HFF-Myc (cell line): ENCODE measurements at places on chromosomes 1 and 21.

- no peak for DNase-seq
Measured at GRCh38 chr1:163983097-163983496, 575.9 kb upstream of the PBX1 start.

GRCh38 chr1:164699815-164700491 is 141.0 kb downstream of the PBX1 start:
- no peak for DNase-seq

DNA sequence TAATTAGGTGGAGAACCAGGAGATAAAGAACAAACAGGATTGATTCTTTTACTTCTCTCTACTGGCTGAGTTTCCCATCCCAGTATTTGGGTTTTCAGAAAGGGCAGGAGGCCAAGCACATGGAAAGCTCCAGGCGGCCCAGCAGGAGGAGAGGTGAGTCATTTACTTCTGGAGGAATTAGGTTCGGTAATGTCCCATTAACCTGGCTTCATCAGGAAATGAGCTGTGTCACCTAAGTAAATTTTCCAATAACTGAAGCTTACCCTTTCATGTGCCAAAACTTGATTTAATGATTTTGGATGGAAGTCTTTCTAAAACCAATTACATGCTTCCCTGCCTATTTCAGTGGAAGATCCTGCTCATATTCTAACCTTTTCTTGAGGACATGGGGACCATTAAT is 257.6 kb upstream of the USP24 start:
- no peak for DNase-seq

- peak; percentile 46 for DNase-seq
Measured at GRCh38 chr1:207309745-207310273, 11.7 kb upstream of the CD55 start.

GRCh38 chr1:247857069-247857984 is at the start of gene TRIM58:
TSS of gene TRIM58 (plus strand) at chr1:247857187. CDS start at chr1:247857247, 60 bp downstream.
- DNase-seq = no peak

GRCh38 chr1:198258491-198258890 is 101.7 kb downstream of the NEK7 start:
- DNase-seq = no peak

- no peak for DNase-seq
Measured at GRCh38 chr1:30904191-30904961, 4.2 kb downstream of the SDC3 start.

GRCh38 chr1:222009105-222009730 is 267.3 kb upstream of the DUSP10 start:
- no peak for DNase-seq

- DNase-seq = no peak
Measured at GRCh38 chr1:18540136-18540765, 59.5 kb downstream of the KLHDC7A start.

DNA sequence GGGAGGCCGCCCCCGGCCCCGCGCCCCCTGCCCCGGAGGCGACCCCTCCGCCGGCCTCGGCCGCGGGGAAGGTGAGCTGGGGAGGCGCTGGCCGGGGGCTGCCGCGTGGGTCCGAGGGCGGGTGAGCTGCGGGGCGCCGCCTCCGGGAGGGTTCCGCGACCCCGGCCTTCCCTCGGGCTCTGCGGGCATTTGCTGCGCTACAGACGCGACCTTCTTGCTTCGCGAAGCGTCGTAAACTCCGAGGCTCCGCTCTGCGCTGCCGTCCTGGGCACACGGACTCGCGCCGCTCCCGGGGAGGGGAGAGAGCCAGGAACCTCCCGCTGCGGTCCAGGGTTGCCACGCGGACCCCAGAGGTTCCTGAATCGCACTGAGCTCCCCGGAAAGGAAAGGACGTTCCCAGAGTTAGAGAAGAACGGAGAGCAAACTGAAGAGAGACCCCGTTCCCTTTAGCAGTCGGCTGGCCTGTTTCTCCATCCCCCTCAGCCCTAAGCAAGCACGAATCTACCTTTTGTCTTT is 345 bp downstream of the SLX9 start:
- DNase-seq = no peak

GRCh38 chr1:228030451-228031201 is 23.8 kb downstream of the WNT3A start:
- no peak for DNase-seq

- no peak for DNase-seq
Measured at GRCh38 chr1:13585612-13585991, 2.0 kb downstream of the PDPN start.

DNA sequence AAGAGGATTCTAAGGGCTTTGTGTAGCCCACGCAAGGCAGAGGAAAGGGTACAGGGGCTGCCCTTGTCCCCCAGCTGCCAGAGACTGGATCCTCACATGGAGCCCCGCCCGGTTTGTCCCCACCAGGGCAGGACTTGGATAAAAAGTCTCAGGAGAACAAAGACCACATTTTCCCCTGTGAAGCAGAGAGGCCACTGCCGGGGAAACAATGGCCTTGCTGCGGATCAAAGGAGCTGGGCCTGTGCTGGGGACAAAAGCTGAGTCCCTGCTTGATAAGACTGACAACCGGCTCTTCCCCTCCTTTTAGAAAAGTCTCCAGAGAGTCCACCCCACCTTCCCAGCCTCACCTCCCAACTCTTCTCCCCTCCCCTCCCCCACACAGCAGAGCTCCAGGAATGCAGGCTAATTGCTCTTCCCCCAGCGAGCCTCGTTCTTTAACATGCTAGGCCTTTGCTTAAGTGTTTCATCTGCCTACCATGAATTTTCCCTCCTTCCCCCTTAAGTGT is 142.4 kb downstream of the PLPP3 start:
- no peak for DNase-seq

DNA sequence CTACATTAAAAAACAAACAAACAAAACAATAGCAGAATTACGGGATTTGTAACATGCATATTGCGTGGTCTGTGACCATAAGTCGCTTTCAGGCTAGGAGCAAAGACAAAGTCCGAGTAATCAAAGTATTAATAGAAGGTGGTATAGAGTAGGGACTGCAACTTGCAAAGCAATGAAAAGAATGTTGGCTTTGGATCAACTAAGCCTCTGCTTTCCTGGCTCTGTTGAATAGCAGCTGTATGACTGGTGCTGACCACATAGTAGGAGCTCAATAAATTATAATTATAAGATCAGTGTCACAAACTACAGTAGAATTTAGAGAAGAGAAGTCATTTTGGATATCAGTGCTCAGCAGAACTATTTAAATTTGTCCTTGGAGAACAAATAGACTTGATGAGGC is 586.4 kb downstream of the DPYD start:
- DNase-seq = peak; percentile 11

GRCh38 chr1:203161703-203162102 is 13.9 kb downstream of the MYBPH start:
- no peak for DNase-seq

GRCh38 chr1:31570906-31571305 is 5.4 kb upstream of the TINAGL1 start:
- no peak for DNase-seq

GRCh38 chr1:65744731-65745130 is 48.0 kb upstream of the PDE4B start:
- no peak for DNase-seq

- peak; percentile 79 for DNase-seq
Measured at GRCh38 chr1:155134880-155135414, 705 bp upstream of the SLC50A1 start.

DNA sequence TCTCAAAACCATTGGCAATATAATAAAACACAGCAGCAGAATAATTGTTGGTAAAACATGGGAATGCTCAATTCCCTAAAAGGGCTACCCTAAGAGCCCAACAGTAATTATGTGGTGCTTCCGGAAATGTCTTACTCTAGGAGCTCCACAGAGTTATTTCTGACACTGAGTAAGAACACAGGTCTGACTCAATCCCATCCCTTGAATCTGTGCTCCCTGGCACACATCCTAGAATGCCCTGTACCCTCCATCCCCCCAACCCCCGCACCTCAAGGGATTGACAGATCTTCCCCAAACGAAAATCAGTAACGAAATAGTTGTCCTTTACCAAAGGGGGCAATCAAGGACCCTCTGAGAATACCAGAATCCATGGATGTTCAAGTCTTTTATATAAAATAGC is 71.9 kb downstream of the SMYD2 start:
- no peak for DNase-seq

- no peak for DNase-seq
Measured at GRCh38 chr1:85315789-85316188, 39.4 kb upstream of the BCL10 start.

DNA sequence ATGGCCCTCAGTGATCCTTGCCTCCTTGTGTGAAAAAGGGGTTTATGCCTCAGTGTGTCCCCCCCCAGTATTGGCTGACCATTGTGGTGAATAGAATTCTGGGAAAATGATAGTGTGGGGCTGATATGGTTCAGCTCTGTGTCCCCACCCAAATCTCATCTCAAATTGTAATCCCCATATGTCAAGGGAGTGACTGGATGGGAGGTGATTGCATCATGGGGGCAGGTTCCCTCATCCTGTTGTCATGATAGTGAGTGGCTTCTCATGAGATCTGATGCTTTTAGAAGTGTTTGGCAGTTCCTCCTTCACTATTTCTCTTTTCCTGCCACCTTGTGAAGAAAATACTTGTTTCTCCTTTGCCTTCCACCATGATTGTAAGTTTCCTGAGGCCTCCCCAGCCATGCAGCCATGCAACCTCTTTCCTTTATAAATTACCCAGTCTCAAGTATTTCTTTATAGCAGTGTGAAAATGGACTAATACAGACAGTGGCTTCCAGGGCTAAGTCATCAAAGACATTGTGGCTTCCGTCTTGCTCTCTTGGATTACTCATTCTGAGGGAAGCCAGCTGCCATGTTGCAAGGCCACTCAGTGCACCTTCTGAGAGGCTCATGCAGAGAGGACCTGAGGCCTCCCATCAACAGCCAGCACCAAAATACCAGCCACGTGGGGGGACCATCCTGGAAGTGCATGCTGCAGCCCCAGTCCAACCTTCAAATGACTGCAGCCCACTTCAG is 40.6 kb upstream of the SOD1 start:
- no peak for DNase-seq

DNA sequence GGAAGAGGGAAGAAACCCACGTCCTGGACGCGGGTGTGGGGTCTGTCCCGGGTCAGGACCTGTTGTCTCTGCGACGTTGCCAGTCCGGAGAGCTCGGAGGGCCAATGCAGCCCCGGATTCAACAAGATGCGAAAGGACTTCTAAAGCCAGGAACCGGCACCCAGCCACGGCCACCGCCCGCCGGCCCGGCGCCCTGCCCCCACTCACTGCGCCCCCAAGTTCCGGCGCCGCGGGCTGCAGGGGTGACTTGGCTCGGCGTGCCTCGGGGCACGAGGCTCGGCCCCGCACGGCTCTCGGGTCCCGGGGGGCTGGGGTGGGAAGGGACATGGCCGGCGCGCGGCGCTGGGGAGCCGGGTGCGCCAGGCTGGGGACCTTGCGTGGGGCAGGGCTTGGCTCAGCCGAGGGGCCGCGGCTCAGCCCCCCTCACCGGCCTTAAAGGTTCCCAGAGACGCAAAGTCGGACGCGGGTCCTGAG is 51.8 kb upstream of the H6PD start:
- DNase-seq = no peak

- DNase-seq = no peak
Measured at GRCh38 chr1:197360068-197360467, 92.0 kb downstream of the CRB1 start.

GRCh38 chr1:228060458-228061190 is 21.9 kb upstream of the ARF1 start:
- no peak for DNase-seq

DNA sequence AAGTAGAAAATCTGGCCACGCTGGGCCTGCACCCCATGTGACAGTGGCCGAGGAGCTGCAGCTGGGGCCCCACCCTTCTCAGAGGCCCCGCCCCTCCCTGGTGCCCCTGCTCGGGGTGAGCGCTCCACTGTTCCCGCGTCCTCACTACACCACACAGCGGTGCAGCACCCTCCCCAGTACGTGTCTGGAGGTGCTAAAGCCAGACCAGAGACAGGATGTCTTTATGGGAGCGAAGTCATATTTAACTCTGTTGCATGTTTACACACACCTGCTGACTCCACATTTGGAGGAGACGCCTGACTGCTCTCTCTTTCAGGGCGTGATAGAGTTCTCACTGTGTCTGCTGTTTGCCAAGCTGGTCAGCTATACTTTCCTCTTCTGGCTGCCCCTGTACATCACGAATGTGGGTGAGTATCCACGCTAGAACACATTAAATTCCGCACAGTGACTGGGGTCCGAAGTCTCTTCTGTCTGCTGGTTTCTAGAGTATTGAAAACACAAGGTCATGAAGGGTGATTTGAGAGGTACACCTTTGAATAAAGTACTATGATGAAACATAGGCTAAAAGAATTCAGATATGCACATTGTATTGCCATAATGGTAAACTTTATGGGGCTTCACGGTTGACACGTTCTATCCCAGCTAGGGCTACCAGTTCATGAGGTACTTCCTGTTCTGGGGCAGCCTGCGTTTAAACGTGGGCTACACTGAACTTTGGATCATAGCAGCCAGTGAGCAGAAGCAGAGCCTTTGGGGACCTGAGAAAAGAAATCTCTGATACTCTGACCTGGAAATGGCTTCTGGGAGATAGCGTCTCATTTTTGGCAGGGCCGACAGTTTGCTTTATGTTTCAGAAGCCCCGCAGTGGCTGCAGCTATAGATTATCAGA is 48.4 kb downstream of the SLC37A1 start:
- DNase-seq = no peak

- DNase-seq = no peak
Measured at GRCh38 chr1:37741662-37742061, 23.3 kb downstream of the EPHA10 start.

GRCh38 chr1:8409106-8409505 is 91.2 kb downstream of the SLC45A1 start:
- DNase-seq = no peak

- DNase-seq = no peak
Measured at GRCh38 chr1:10795276-10796021, 997 bp downstream of the CASZ1 start.

GRCh38 chr1:94398356-94398755 is 19.8 kb upstream of the ABCD3 start:
- DNase-seq = no peak

- DNase-seq = no peak
Measured at GRCh38 chr1:54112705-54113368, 40.0 kb downstream of the CDCP2 start.

DNA sequence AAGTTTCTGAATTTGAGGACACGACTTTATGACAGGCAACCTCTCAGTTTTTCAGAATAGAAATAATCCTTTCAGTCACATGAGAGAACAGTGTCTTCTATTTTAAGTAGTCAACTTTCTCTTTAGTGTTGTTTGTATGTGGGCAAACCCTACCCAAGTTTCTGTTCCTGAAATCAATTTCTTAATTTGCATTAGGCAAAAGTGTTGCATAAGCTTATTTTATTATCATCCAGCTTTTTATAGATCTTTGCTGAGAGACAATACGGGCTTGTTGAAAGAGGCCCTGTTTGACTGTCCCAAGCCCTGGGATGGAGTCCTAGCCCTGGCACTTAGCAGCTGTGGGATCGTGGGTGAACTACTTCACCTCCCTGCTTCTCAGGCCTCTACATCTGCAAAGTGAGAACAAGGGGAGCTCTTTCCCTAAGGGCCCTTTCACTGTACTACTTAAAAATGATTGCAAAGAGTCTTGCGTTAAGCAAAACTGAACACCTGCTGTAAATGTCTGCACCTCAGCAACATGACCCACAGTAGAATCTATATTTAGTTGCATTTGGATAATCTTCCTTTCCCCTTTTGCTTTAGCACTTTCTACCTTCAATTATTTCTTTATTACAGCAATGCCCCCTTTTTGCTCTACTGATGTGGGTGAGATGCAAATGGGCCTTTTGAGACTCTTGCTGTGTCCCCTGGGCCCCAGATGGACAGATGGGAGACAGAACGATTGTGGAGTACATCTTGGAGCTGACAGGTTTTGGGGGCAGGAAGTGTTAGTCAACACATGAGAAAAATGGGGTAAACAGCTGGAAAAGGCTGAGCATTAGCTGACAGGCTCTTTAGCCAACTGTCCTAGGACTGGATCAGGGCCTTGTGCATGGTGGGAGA is 41.0 kb upstream of the SCAF4 start:
- DNase-seq = no peak
